AML-193 (cell line): ENCODE measurements at places on chromosomes 1 and 21.

GRCh38 chr21:46412521-46413364 lies 45.9 kb upstream of the DIP2A start:
- DNase-seq, result no peak

DNA sequence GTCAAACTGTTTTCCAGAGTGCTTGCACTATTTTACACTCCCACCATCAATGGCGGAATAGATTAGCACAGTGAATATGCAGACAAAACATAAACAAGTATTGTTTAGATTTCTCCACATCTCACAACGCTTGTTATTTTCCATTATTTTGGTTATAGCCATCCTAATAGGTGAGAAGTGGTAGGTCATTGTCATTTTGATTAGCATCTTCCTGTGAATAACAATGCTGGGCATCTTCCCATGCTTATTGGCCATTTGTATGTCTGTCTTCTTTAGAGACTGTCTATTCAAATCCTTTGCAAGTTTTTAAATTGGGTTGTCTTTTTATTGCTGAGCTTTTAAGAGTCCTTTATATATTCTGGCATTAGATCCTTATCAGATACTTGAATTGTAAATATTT lies 54.7 kb downstream of the LRRC71 start:
- no peak for DNase-seq

GRCh38 chr1:203726417-203726867 lies 38.5 kb upstream of the LAX1 start:
- no peak for DNase-seq

- DNase-seq, result no peak
Observed at GRCh38 chr1:79079770-79080169, 73.2 kb upstream of the ADGRL4 start.

- no peak for DNase-seq
Observed at GRCh38 chr1:169460191-169460833, 25.4 kb downstream of the SLC19A2 start.

- no peak for DNase-seq
Observed at GRCh38 chr1:43101061-43101460, 71.0 kb downstream of the EBNA1BP2 start.

DNA sequence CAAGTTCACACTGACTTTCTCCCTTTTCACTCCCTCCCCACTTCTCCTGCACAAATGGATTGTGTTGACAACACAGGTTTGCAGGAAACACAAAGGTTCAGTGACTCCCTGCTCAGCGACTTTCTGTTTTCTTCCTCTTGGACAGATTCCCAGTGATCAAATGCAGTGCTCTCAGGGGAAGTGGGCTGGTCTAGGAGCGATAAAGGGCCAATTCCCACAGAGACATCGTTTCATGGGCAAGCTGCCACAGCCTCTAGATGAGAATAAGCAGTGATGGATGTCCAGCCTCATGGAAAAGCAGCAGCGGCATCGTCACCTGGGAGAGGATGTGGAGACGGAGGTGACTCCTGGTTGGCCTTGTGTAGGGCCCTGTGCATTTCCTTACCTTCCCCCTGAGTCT lies 30.6 kb downstream of the FYB2 start:
- no peak for DNase-seq

GRCh38 chr21:15964236-15964855 lies 234.6 kb downstream of the USP25 start:
- DNase-seq, result no peak

DNA sequence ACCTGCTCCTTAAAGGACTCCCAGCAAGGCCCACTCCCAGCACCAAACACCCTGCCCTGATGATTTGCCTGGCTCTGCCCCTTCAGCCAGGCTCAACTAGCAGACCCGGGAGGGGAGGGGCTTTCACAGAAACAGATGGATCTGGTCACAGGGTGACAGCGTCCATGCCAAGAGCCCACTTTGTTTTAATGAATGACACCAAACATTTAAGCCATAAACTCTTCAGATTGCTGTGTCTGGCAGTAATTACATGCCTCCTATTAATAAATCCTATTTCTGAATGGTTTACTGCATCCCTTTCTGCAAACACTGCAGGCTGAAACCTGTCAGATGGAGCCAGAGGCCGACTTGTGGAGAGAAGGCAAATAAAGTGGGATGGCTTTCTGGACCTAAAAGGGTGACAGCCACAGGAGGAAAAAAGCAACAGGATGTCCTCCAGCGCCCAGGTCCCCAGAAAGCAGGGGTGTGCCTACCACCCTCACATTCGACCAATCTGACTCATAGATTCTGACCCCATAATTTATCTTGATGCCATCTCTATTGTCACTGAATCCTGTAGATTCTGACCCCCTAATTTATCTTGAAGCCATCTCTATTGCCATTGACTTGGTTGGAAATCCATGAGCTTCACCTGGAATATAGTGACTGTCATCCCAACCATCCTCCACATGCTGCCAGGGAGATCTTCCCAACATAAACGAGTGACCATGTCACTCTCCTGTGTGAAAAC lies 200.9 kb downstream of the PLPP3 start:
- DNase-seq, result no peak

GRCh38 chr1:169326956-169327268 lies 40.7 kb downstream of the NME7 start:
- peak; percentile 14 for DNase-seq

GRCh38 chr1:241608379-241609033 lies 31.7 kb downstream of the CHML start:
- DNase-seq, result no peak

DNA sequence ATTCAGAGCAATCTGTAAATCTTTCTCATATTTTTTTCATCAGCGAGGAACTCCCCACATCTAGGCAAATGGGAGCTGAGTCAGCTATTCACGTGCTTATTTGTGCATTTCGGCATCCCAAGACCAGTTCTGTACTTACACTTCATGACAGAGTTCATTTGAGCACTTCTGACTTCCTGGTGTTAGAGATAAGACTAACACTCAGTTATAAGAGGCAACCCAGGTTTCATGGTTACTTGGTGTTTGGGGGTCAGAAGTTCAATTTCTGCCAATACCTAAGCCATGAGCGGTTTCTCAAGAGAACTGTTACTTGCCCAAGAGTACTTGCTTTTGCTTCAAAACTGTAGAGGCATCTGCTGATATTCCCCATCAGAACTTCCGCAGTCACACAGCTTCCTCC lies 24.1 kb upstream of the DESI2 start:
- DNase-seq, result no peak

- DNase-seq, result no peak
Observed at GRCh38 chr1:93712741-93713140, 31.1 kb upstream of the BCAR3 start.

- no peak for DNase-seq
Observed at GRCh38 chr1:214823311-214824117, 220.5 kb downstream of the CENPF start.
